ENCODE measurements at places on chromosomes 16 and 17. TPM values are rescaled to one million over a fixed set of nuclear protein-coding genes. Genes with fewer than 3 reads are reported as not detected.

The WIPF2 gene
- 16.4 TPM for total RNA-seq

GRCh38 chr17:34886831-34887230 is 74.4 kb downstream of the CCT6B start:
- no peak for DNase-seq

The C1QTNF1 gene
- total RNA-seq: 9.8 TPM

DNA sequence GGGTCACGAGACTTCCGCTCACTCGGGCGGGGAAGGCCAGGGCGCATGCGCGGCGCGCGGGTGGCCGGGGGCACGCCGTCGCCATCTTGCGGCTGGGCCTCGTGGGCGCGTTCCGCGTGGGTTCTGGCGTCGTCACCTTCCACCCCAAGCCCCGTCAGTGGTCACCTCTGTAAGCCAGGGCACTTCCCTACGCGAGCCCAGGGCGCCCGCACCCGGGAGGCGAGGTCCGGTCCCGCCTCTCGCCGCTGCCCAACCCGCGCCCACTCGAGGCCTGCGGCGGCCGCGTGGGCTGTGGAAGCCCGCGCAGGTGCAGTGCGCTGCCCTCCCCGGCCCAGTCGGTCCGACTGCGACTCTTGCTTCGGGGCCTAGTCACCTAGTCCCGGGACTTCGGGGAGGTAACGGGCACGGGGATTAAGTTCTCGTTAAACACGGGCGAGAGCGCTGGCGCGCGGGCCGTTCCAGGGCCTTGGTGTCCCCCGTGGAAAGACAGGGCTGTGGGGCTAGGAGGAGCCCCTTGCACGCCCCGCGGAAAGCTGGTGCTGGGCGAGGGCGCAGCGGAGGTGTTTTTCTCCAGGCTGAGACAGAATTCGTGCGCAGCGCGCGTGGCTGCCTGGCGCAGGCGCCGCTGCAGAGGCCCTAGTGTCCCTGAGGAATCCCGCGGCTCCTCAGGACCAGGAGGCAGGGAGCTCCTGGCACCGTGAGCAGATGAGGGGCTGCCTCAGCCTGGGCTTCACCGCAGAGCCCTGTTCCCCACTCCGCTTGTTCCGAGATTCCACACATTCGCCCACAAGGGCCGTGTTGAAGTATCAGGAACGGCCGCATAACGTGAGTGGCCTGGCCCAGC is 472 bp upstream of the ARHGDIA start:
- DNase-seq: peak; percentile 93

GRCh38 chr17:7822126-7822525 is 11.9 kb upstream of the KDM6B start:
- DNase-seq: no peak

DNA sequence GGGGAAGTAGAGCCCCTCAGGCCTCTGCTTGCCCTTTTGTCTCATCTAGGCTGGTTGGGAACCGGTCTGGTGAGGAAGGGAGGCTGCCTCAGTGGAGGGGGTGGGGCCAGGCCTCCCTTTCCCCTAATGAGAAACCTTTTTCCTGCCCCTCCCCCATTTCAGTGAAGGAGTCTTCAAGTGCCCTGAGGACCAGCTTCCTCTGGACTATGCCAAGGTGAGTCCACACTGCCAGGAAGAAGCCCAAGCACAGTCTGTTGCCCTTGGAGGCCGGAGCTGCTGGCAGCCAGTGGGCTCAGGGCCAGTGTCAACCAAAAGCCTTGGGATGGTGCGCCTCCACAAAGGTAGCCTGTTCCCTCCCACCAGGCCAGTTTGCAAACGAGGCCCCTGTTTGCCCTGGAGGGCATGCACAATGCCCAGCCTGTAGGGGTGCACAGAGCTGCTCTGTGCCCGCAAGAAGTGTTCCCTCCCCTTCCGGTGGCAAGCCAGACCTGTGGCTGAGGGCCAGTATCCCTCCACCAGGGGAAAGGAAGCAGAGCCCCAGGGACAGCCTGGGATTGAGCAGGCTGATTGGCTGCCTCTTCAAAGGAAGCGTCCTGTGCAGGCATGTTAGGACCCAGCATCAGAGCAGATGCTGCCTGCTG is 3.4 kb downstream of the TRAF4 start:
- DNase-seq: no peak

- DNase-seq: no peak
Measured at GRCh38 chr17:8806253-8806925, 7.2 kb upstream of the MFSD6L start.

DNA sequence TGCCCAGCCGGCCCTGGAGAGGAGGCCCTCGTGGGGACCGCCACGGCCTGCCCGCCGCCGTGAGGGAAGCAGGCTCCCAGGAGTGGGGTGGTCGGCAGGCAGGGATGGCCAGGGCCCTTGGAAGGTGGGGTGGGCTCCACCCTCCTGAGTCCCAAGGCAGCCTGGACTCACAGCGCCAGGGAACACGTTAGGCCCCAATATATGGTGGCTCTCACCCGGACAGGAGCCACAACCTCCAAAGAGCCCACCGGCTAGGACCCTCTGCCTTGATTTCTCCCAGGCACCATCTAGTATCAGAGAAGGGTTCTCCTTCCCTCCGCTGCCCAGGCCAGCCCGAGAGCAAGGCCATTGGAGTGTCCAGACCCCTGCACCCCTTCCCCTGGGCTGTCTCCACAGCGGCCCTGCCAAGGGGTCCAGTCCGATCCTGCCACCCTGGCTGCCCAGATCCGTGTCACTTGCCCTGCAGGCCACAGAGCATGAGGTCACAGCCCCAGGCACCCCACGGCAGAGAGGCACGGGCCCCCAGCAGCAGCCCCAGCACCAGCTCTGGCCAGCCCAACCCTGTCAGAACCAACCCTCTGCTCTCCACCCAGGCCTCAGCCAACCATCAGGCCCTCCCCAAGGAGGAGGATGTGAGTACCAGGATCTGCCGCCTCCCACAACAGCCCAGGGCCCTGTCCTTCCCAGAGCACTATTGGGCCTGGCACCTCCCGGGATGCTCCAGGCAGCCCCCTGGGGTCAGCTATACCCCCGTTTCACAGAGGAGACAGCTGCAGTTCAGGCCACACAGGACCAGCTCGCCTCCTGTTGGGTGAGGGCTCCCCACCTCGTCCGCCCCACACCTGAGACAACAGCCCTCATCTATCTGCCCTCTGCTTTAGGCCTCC is 1.1 kb upstream of the AXIN1 start:
- no peak for DNase-seq

The ZFP3 gene
- total RNA-seq: 7.2 TPM

The KCNJ18 gene
- total RNA-seq: 0.68 TPM

DNA sequence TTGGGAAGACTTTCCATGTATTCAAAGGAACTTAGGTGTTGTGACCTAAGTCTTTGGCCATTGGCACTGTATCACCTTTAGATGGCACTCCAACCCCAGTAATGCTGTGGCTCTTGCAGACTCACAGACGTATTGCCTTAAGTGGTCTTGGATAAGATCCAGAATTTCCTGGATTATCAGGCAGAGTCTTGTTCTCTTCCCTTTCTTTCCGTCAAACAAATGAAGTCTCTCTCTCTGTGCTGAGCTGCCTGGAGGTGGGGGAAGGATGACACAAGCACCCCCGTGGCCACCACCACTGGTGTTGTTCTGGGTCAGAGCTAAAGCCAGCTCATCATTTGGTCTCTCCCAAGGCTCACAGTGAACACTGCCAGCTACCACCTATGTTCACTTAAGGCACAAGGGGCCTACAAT is 789.9 kb upstream of the KIF2B start:
- peak; percentile 28 for DNase-seq

GRCh38 chr16:4058386-4058785 is 57.9 kb downstream of the ADCY9 start:
- DNase-seq: peak; percentile 9

GRCh38 chr16:11080327-11080967 is 136.1 kb downstream of the CLEC16A start:
- DNase-seq: no peak

The CNGB1 gene
- total RNA-seq: 1.2 TPM

DNA sequence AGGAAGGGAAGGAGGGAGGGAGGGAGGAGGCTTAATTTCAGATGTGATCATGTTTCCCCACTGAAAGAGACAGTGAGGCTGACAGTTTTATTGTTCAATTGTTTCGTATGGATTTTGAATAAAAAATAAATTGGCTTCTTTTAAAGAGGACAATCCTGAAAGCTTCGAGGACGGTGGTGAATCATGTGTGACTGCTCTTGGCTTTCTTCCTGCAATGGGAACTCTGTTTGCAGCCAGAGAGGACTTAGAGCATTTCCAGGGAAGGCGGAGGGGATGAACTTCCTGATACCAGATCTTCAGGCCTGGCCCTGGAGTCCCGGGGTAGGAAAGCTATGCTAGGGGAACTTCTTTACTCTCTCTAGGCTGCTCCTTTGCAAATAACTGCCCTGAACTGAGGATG is 72.8 kb upstream of the C16orf82 start:
- DNase-seq: no peak

- no peak for DNase-seq
Measured at GRCh38 chr17:6070430-6070912, 292 bp downstream of the WSCD1 start.

DNA sequence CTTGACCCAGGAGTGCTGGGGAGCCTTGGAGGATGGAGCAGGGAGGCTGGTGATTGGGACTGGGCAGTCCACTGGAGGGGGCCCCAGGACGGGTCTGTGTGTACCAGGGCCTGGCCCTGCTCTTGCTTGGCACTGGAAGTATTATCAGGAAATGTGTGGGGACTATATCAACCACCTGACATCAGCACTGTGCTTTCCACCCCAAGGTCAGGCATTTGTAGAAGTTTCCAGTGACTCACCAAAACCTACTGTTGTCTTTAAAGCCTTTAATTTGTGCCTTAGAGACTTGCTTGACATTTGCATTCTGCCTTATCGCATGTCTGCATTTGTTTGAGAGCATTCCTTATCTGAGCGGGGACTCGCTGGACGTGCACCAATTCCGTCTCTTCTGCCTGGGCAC is 323.1 kb downstream of the FOXL1 start:
- no peak for DNase-seq

The SHISA6 gene
- 7.5 TPM for total RNA-seq

DNA sequence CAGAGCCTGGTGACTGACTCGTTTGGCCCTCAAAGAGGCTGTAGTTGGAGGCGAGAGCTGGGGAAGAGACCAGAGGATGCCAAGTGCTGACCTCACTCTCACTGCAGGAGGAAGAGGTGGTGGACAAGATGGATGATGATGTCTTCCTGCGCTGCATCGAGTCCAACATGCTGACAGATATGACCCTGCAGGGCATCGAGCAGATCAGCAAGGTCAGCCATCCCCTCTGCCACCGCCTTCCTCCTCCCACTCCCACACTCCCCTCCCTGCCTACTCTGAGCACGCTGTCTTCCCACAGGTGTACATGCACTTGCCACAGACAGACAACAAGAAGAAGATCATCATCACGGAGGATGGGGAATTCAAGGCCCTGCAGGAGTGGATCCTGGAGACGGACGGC is 26.9 kb downstream of the POLR2A start:
- no peak for DNase-seq

- no peak for DNase-seq
Measured at GRCh38 chr16:79409978-79410377, 190.6 kb downstream of the MAF start.

Measured in testis (tissue), 5 donors.